ENCODE measurements at places on chromosomes 6 and 20.

DNA sequence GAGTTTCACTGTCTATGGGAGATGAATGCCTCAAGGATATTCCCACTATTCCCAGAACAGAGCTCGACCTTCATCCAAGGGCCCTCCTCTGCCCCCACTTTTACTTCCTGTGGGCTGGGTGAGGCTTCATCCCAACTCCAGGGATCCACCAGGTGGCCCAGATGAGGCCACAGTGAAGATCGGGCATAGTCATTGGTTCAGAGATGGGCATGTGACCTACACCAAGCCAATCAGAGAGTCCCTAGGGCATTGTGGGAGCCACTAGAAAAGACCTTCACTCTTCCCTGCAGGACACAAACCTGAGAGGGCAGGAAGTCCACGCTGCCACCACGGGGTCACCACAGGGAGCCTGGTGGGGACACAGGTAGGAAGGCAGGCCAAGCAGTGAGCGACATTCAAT, 72.9 kb upstream of the SLC22A16 start:
- no peak overlapping the region for H3K4me3 ChIP-seq
- H3K27ac ChIP-seq, result no peak overlapping the region
- no peaks in the 10 kb centered on the region for H3K36me3 ChIP-seq
- no peak for DNase-seq

- peaks cover 19% of the 10 kb centered on the region for H3K4me1 ChIP-seq
- H3K4me3 ChIP-seq, result no peak overlapping the region
Measured at GRCh38 chr6:157832250-157832967, 9.4 kb downstream of the SNX9 start.

DNA sequence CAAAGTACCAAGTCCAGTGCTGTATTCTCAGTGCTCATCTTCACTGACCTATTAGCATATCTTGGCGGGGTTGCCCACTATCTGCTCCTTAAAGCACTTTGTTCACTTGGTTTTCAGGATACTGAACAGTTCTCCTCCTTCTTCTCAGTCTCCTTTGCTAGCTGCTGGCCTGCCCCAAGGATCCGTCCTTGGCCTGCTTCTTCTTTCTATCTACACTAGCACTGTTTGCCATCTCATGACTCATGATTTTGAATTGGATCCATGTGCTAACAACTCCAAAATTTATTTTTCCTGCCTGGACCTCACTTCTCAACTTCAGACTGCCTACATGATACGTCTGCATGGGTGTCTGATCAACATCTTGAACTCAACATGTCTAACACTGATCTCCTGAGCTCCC, 15.5 kb downstream of the TPD52L1 start:
- H3K36me3 ChIP-seq, result no peaks in the 10 kb centered on the region
- H3K4me1 ChIP-seq, result no peaks in the 10 kb centered on the region
- no peak overlapping the region for H3K27ac ChIP-seq
- DNase-seq, result peak; percentile 62

DNA sequence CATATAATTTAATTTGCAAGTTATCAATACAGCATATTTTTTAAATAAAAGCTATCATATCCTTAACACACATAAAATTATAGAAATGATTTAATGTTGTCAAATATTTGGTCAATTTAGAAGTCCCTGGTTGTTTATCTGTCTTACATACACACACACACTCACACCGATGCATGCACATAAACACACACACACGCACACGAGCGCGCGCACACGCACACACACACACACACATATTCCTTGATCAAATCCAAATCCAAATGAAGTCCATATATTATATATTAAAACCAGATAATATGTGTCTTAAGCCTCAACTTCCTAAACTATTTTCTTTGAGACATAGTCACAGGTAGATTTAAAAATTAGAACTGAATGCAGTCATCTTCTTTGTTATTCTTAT, 120.3 kb downstream of the CLVS2 start:
- H3K27ac ChIP-seq, result no peak overlapping the region
- no peaks in the 10 kb centered on the region for H3K36me3 ChIP-seq
- H3K27me3 ChIP-seq, result no peaks in the 10 kb centered on the region
- no peaks in the 10 kb centered on the region for H3K4me1 ChIP-seq
- H3K4me3 ChIP-seq, result no peak overlapping the region

GRCh38 chr20:40464731-40465208, 224.3 kb downstream of the MAFB start:
- no peaks in the 10 kb centered on the region for H3K27me3 ChIP-seq
- no peak for DNase-seq
- no peaks in the 10 kb centered on the region for H3K36me3 ChIP-seq
- no peaks in the 10 kb centered on the region for H3K4me1 ChIP-seq
- no peak overlapping the region for H3K4me3 ChIP-seq

DNA sequence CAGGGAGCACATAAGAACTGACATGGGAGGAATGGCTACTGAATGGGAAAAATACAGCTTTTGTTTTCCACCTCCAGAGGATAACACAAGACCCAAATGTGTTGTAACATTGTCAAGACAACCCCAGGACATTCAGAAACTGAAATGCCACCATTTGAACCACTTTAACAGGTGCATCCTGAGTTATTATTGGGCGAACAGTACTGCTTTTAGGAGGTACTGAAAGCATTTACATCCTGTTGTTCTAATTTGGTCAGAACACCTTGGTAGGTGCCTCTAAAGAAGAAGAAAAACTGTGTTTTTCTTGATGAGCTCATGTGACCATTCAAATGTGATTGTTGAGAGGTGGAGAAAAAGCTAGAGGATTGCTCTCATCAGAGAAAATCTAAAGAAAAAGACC, 6.4 kb upstream of the TXNDC5 start:
- H3K4me1 ChIP-seq, result no peaks in the 10 kb centered on the region
- no peak for DNase-seq
- H3K27ac ChIP-seq, result no peak overlapping the region
- H3K36me3 ChIP-seq, result no peaks in the 10 kb centered on the region
- peaks cover 7% of the 10 kb centered on the region for H3K27me3 ChIP-seq

GRCh38 chr6:87118054-87118453, 23.1 kb upstream of the CGA start:
- no peak overlapping the region for H3K27ac ChIP-seq
- no peaks in the 10 kb centered on the region for H3K36me3 ChIP-seq
- no peaks in the 10 kb centered on the region for H3K27me3 ChIP-seq
- no peak overlapping the region for H3K4me3 ChIP-seq

- H3K36me3 ChIP-seq, result no peaks in the 10 kb centered on the region
- no peak overlapping the region for H3K27ac ChIP-seq
- no peaks in the 10 kb centered on the region for H3K4me1 ChIP-seq
- H3K27me3 ChIP-seq, result no peaks in the 10 kb centered on the region
- no peak overlapping the region for H3K4me3 ChIP-seq
- peak; percentile 8 for DNase-seq
Measured at GRCh38 chr6:2020909-2021308, 224.5 kb downstream of the GMDS start.

DNA sequence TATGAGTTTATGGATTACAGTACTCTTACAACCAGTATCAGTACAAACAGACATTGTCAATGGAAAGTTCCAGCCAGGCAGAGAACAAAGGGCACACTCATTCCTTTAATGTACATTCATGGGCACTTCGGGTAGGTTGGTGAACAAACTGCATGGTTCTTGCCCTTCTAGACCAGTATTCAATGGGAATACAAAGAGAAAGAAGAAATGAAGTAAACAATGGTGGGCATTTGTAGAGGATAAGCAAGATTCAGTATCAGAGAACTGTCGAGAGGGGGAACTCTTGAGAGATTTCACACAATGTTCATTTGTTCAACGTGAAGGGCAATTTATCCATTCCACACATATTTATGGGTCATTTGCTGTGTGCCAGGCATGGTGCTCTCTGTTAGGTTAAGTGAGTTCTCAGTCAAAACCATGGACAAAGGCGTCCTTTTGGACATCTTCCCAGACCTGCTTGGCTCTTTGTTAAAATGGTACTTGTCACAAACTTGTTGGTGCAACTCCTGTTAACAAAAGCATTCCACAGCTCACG, 714.8 kb downstream of the DHX35 start:
- H3K27me3 ChIP-seq, result no peaks in the 10 kb centered on the region
- no peak overlapping the region for H3K4me3 ChIP-seq
- H3K27ac ChIP-seq, result no peak overlapping the region
- peak; percentile 5 for DNase-seq

- no peak overlapping the region for H3K4me3 ChIP-seq
- no peaks in the 10 kb centered on the region for H3K36me3 ChIP-seq
- DNase-seq, result peak; percentile 15
- H3K27ac ChIP-seq, result no peak overlapping the region
- peaks cover 2% of the 10 kb centered on the region for H3K4me1 ChIP-seq
Measured at GRCh38 chr6:13526727-13527670, 39.6 kb upstream of the GFOD1 start.

DNA sequence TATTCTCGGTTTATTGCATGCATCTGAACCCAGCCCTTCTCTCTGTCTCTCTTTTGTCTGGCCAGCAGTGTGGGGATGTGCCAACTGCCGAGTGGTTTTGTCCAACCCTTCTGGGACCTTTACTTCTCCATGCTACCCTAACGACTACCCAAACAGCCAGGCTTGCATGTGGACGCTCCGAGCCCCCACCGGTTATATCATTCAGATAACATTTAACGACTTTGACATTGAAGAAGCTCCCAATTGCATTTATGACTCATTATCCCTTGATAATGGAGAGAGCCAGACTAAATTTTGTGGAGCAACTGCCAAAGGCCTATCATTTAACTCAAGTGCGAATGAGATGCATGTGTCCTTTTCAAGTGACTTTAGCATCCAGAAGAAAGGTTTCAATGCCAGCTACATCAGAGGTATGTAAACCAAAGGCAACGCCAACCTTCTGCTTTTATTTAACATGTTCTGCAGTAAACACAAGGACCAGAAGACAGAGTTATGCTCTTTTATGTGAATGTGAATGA, 65.8 kb downstream of the ADGRG6 start:
- peak overlapping the region; percentile 8 for H3K4me3 ChIP-seq
- H3K27ac ChIP-seq, result peak overlapping the region; percentile 15
- H3K4me1 ChIP-seq, result peaks cover 11% of the 10 kb centered on the region
- no peak for DNase-seq
- no peaks in the 10 kb centered on the region for H3K27me3 ChIP-seq

DNA sequence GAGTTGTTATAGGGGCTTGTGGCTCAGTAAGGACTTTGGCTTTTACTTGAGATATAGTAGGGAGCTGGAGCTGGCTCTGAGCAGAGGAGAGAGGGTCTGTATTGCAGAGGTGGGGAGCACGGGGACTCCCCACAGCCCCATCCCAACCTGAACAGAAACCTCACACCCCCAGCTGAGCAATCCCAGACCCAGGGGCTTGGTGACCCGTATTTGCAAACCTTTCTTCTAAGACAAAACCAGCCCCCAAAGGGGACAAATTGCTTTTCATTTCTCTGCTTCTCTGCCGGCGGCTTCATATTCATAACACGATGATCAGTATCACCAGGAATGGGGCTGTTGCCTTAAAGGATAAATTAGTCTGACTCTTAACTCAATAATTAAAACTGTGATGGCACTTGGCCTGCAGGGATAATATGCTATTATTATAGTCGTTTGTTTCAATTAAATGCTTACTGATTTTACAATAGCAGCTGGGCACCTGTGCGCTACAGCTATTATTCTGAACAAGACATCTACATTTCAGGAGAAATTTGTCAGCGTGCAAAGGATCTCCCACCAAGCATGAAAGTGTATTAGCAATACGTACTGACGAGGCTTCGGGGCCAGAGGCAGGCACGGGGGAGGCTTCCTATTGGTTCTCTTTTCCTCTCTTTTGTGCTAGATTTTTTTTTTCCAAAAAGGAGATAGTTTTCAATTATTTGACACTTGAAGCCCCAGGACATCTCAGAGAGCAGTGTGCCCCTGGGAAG, 118.1 kb downstream of the TOX2 start:
- no peak overlapping the region for H3K4me3 ChIP-seq
- H3K4me1 ChIP-seq, result no peaks in the 10 kb centered on the region
- no peak overlapping the region for H3K27ac ChIP-seq
- no peaks in the 10 kb centered on the region for H3K27me3 ChIP-seq
- DNase-seq, result no peak

- DNase-seq, result peak; percentile 100
- peaks cover 49% of the 10 kb centered on the region for H3K4me1 ChIP-seq
- H3K27me3 ChIP-seq, result no peaks in the 10 kb centered on the region
- H3K4me3 ChIP-seq, result no peak overlapping the region
- H3K27ac ChIP-seq, result peak overlapping the region; percentile 80
Measured at GRCh38 chr6:45655745-45656476, 278.2 kb upstream of the SUPT3H start.

DNA sequence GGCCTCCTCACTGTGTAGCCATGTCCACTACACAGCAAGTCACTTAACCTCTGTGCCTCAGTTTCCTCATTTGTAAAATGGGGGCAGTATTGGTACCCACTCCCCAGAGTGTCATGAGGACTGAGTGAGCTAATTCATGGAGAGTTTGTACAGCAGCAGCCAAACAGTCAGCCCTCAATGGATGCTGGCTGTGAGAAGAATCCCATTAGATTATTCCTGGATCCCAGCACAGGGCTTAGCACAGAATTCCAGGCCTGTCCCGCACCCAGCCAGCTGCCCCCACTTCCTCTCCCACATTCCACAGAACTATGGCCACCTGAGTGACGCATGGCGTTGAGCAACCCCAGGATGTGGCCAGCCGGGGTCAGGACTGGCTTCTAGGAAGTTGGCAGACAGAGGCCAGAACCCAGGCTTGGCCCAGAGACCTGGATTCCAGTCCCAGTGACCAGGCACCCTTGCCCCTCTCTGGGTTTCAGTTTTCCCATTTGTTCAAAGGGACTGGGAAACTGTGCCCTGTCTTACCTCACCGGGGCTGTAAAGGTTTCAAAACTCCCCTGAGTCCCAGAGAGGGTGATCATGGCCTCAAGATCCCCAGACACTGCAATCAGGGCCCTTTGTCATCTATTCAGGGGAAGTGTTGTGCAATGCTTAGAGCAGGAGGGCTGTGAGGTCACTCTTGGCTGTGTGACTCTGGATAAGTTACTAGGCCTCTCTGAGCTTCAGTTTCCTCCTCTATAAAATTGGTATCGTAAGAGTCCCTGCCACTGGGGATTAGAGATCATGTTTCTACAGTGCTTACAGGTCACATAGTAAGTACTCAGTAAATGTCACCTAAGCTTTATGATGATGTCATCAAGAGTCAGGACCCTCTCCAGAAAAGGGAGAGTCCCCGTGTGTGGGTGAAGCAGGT, 3.0 kb upstream of the TGM2 start:
- no peak overlapping the region for H3K4me3 ChIP-seq
- no peaks in the 10 kb centered on the region for H3K36me3 ChIP-seq
- peak overlapping the region; percentile 69 for H3K27ac ChIP-seq
- peak; percentile 91 for DNase-seq

GRCh38 chr20:12028771-12029170, 111.1 kb downstream of the BTBD3 start:
- H3K4me1 ChIP-seq, result no peaks in the 10 kb centered on the region
- DNase-seq, result no peak
- H3K27ac ChIP-seq, result no peak overlapping the region
- H3K36me3 ChIP-seq, result no peaks in the 10 kb centered on the region
- no peak overlapping the region for H3K4me3 ChIP-seq

- no peaks in the 10 kb centered on the region for H3K36me3 ChIP-seq
- H3K27ac ChIP-seq, result no peak overlapping the region
- no peaks in the 10 kb centered on the region for H3K4me1 ChIP-seq
- no peaks in the 10 kb centered on the region for H3K27me3 ChIP-seq
Measured at GRCh38 chr6:11366183-11366933, 133.9 kb upstream of the NEDD9 start.

GRCh38 chr20:38250609-38251008, 9.9 kb downstream of the KIAA1755 start:
- no peak overlapping the region for H3K4me3 ChIP-seq
- H3K36me3 ChIP-seq, result no peaks in the 10 kb centered on the region
- DNase-seq, result no peak
- H3K4me1 ChIP-seq, result no peaks in the 10 kb centered on the region
- H3K27ac ChIP-seq, result no peak overlapping the region

- no peaks in the 10 kb centered on the region for H3K27me3 ChIP-seq
- no peaks in the 10 kb centered on the region for H3K36me3 ChIP-seq
Measured at GRCh38 chr6:94217836-94218235, 798.5 kb upstream of the EPHA7 start.

Measured in fibroblast of lung (primary cell).